ENCODE measurements at places on chromosomes 3 and 15.
A peak's percentile ranks its signal among the peaks of the same experiment; 100 is the strongest.

DNA sequence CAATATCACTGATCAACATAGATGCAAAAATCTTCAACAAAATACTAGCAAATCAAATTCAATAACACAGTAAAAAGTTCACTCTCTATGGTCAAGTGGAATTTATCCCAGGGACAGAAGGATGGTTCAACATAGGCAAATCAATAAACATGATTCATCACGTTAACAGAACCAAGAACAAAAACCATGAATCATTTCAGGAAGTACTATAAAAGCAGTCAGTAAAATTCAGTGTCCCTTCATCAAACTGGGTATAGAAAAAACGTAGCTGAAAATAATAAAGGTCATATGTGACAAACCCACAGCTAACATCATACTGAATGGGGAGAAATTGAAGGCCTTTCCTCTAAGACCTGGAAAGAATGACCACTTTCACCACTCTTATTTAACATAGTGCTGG lies 172.1 kb downstream of the POLR2M start:
- no peak for DNase-seq

DNA sequence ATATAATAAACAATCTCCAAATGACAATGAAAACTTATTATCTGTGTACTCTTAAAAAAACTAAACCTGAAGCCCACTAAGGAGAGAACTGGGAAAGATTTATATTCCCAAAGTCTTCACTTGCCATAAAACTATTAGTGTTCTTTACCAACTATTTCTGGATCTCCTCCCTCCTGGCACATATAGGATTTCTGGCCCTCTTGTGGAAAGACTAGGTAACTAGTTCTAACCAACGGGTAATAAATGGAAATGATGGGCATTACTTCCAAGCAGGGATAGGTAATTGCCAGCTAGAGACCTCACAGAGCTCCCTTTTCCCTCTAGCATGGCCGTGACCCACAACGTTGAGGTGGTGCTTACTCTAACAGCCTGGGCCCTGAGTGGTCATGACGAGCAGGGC lies 110.1 kb downstream of the DNAH12 start:
- DNase-seq = peak; percentile 22

- no peak for DNase-seq
These were observed 75.1 kb downstream of the VGLL4 start for GRCh38 chr3:11568503-11569155.

- peak; percentile 85 for DNase-seq
These were observed 10.1 kb downstream of the SCN10A start for GRCh38 chr3:38805765-38806386.

- DNase-seq = no peak
These were observed 126.3 kb downstream of the DNAJB8 start for GRCh38 chr3:128340198-128340903.
